Fibroblast of skin of left quadriceps (primary cell): ENCODE measurements at places on chromosomes 2 and 18.

DNA sequence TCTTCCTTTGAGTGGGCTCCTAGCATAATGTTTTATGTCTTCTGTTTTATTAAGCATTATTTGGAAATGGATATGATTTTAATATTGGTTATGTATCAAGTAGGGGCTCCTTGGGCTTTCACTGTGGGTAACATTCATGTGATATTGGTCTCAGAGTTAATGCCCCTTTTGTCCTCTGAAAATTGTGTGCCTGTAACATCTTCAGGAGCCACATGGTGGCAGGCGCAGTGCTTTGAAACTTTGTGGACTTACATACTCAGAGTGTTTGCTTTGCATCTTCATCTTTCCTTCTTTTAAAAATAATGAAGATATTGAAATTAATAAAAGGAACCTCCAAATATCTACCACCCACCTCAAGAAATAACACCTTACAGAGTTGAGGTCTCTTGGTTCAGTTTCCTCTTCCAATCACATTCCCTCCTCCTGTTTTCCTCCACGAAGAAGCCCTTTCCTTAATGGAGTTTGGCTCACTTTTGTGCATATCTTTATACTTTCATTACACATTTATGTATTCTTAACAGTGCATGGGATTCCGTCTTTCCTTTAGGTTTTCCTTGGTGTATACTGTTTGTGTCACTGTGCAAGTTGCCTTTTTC, 73.5 kb downstream of the LIMS1 start:
- DNase-seq = no peak

- DNase-seq = no peak
These were observed 205.0 kb upstream of the EPHA4 start for GRCh38 chr2:221777119-221777518.

- no peak for DNase-seq
These were observed 1.2 kb downstream of the DLX1 start for GRCh38 chr2:172086241-172087206.

- no peak for DNase-seq
These were observed 131.6 kb downstream of the CABLES1 start for GRCh38 chr18:23266717-23267446.

GRCh38 chr2:207815254-207815653, 45.5 kb upstream of the FZD5 start:
- DNase-seq = no peak

- no peak for DNase-seq
These were observed 266.9 kb upstream of the DPP10 start for GRCh38 chr2:114175507-114175906.

- no peak for DNase-seq
These were observed 410.0 kb upstream of the KCNH7 start for GRCh38 chr2:163248376-163249253.

- DNase-seq = no peak
These were observed 61.9 kb upstream of the ALPP start for GRCh38 chr2:232316461-232317330.

DNA sequence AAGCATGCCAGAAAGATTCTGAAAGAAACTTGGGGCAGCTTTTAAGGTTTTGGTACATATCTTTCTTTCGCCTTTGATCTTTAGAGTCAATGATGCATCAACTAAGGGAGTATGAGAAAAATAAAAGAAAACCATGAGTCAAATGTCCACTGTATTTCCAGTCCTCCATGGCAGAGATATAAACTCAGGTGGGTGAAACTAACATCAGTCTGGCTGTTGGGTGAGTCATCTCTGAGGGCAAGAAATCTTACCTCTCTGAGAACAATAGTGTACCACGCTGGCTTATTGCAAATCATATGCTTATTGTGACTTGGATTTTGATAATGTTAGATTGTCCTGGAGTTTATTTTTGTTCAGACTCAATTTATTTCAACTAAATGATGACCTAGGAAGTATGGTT, 521.0 kb downstream of the PLCL1 start:
- DNase-seq = no peak
